Activated naive CD8-positive, alpha-beta T cell treated with anti-CD3 and anti-CD28 coated beads for 36 hours (primary cell): ENCODE measurements at places on chromosomes 7 and 10. TPM values are rescaled to one million over a fixed set of nuclear protein-coding genes. Genes with fewer than 3 reads are reported as not detected.
A peak's percentile ranks its signal among the peaks of the same experiment; 100 is the strongest.

DNA sequence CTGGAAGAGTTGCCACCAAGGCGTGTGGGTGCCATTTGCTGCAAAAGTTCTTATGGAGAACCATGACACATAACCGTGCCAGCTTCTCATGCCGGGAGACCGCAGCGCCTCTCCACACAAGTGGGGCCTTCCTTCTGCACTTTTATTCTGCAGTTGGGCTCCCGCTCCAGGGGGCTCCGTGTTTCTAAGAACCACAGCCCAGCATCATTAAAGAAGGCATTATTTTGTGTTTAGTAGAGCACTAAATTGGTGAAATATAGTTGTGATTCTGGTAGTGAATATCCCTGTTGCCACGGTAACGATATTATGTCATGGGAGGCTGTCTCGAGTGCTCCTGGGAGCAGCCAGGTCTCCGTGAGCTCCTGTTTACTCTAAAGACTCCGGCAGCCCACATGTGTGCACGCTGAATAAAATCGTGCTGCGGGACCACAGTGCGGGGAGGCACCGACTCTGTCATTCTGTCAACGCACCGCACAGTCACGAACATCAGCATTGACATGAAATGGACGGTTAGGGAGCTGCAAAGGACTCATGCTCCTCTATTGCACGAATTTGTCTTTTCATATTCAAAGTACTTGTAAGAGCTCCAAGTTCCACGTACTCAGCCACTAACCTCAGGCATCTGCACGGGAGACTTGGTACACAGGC is 68.8 kb upstream of the PITRM1 start:
- no peaks in the 10 kb centered on the region for H3K36me3 ChIP-seq
- no peak for DNase-seq
- peaks cover 24% of the 10 kb centered on the region for H3K27me3 ChIP-seq
- H3K4me3 ChIP-seq = no peak overlapping the region
- peaks cover 2% of the 10 kb centered on the region for H3K4me1 ChIP-seq

Gene KAZALD1
- 0.25 TPM for total RNA-seq

Gene MYO1G
- 302 TPM for total RNA-seq

Gene IFIT1B
- not detected for total RNA-seq

DNA sequence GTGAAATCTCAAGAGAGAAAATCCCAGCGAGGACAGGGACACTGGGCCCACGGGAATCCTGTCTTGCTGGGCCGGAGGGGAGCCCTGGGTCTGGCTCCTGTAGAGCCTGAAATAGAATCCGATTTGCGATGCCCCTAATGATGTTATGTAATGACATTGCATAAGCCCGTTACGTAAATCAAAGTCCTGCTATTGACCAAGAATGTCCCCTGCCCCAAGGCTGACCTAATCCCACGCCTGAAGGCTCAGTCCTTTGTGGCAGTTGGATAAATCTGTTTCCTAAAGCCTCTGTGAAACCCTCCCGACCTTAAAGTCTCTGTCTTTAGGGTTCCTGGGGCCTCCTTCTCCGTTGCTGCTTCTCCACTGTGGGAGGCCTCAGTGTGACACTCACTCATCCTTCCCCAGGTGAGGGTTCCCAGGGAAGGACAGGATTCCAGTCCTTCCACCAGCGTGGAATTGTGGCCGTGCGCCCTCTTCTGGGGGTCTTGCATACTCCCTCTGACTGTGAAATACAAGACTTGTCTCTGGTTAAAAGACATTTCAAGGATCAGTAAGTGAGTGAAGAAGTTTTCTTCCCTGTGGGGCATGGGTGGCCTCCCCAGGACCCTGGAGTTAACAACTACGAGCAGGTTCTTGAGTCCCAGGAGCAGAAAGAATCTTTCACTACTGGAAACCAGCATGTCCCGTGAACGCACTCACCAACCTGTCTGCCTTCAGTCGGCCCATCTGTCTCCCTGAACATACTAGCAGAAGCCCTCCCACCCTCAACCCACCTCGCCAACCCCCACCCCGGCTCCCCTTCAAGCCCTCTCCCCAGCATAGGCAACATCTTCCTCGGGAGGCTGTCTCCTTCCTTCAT is 19.8 kb downstream of the ZNF467 start:
- H3K36me3 ChIP-seq = no peaks in the 10 kb centered on the region
- H3K27me3 ChIP-seq = no peaks in the 10 kb centered on the region
- DNase-seq = no peak
- H3K4me1 ChIP-seq = no peaks in the 10 kb centered on the region
- no peak overlapping the region for H3K27ac ChIP-seq

DNA sequence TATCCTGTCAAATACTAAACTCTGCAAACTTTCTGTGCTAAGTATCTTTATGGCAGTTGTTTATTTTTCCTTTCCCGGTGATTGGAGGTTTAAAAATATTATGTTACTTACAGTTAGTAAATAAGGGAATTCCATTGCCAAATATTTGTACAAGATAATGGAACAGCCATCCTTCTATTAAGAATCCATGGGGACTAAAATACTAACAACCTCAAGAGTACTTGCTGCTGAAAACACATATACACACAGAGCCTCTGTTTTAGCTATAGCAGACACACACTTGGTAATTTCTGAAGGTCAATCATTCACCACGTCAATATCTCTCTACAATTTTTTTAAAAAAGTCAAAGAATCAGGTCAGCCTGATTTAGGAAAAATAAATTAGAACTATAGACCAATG is 32.4 kb downstream of the TSPAN12 start:
- H3K27ac ChIP-seq = no peak overlapping the region
- no peak overlapping the region for H3K4me3 ChIP-seq
- no peaks in the 10 kb centered on the region for H3K36me3 ChIP-seq

GRCh38 chr7:149773446-149774236 is at the start of gene ZNF467:
ZNF467 (minus strand) TSS chr7:149773588; CDS start chr7:149771032, 2,556 bp downstream.
- DNase-seq = no peak
- no peak within 1 kb of the TSS for H3K27ac ChIP-seq
- peaks cover 12% of the 10 kb centered on the region for H3K27me3 ChIP-seq
- H3K36me3 ChIP-seq = no peaks in the 10 kb centered on the region
- peak within 1 kb of the TSS; percentile 77 for H3K4me3 ChIP-seq

GRCh38 chr7:159017741-159018140 is 126.9 kb downstream of the VIPR2 start:
- peak overlapping the region; percentile 2 for H3K27ac ChIP-seq
- H3K27me3 ChIP-seq = peaks cover under 1% of the 10 kb centered on the region
- peaks cover 15% of the 10 kb centered on the region for H3K4me1 ChIP-seq
- peak; percentile 31 for DNase-seq
- no peak overlapping the region for H3K4me3 ChIP-seq
- H3K36me3 ChIP-seq = peaks cover 2% of the 10 kb centered on the region

Gene CYP3A4
- total RNA-seq = not detected

Gene CLDN3
- not detected for total RNA-seq

DNA sequence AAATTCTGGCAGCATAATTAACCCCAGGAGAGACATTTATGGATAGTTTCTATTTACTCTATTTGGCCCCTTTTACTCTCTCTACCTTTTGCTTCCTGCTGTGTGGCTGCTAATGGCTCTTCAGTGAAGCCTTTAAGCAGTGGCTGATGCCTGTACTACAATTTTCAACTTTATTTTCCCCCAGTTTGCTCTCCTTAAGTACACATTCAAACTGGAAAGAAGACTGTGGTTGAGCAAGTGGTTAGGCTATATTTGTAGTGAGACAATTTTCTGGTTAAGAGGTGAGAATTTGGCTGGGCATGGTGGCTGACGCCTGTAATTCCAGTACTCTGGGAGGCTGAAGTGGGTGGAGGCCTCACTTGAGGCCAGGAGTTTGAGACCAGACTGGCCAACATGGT is 8.5 kb upstream of the RSBN1L start:
- no peak overlapping the region for H3K4me3 ChIP-seq
- DNase-seq = peak; percentile 19
- peak overlapping the region; percentile 35 for H3K27ac ChIP-seq
- peaks cover 20% of the 10 kb centered on the region for H3K4me1 ChIP-seq
- H3K36me3 ChIP-seq = peaks cover 31% of the 10 kb centered on the region
- no peaks in the 10 kb centered on the region for H3K27me3 ChIP-seq

Gene GPR26
- not detected for total RNA-seq

Gene DEPP1
- 0.12 TPM for total RNA-seq
